ENCODE measurements at places on chromosomes 2 and 18.

DNA sequence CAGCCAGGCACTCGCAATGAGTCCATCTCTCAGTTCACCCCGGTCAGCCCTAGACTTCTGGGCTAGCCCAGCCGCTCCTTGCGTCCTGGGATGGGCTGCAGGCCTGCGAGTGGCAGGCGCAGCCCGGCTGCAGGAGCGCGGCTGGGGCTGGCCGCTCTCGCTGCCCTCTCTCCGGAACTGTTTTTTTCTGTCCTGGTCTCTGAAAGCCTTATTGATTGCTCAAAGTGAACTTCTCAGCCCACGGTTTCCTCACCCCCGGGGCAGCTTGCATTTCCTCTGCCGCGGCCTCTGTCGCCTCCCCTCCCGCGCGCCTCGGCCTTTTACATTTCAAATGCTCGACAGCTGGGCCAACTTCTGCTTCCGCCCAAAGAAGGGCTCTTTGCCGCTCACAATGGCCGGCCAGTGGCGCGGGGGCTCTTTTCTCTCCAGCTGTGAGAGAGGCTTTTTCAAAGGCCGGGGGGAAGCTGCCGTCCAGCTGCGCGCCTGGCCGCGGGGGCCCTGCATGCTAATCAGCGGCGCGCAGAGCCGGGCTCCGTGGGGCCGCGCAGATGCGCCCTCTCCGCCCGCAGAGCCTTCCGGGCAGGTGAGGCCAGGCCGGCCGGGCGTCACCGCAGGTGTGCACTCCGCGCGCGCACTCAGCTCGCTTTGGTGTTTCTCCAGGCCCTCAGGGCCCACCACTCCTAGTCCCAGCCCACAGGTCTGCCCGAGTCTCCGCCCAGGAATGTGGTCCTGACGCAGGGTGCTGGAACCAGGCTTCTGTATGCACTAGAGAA lies 513.8 kb downstream of the RNF144A start:
- no peak for DNase-seq

GRCh38 chr2:215613888-215614287 lies 178.0 kb upstream of the FN1 start:
- no peak for DNase-seq

GRCh38 chr2:166727095-166727494 lies 161.2 kb upstream of the XIRP2 start:
- no peak for DNase-seq

- DNase-seq = no peak
These were observed 503.5 kb upstream of the ZEB2 start for GRCh38 chr2:145023334-145023934.
